ENCODE measurements at places on chromosomes 5 and 9.

DNA sequence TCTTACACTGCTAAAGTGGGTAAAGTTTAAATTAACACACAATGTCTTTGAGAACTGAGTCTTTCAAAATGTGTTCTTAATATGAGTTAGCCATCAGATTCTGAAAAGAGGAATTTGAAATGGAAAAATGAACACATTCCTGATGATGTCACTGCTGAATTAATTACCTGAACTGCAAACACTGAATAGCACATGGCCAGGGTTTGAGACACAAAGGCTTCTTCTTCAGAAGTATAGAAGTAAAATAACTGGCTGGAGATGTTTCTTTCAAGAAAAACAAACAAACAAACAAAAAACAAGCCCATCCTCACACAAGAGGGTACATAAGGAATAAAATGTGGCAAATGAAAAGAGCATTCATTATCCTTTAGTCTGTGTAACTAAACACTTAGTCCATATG is 7.1 kb downstream of the GLIS3 start:
- DNase-seq, result no peak

- no peak for DNase-seq
Measured at GRCh38 chr5:173016598-173017046, 33.1 kb downstream of the ATP6V0E1 start.

- DNase-seq, result no peak
Measured at GRCh38 chr5:63125392-63125791, 546.8 kb downstream of the LRRC70 start.

DNA sequence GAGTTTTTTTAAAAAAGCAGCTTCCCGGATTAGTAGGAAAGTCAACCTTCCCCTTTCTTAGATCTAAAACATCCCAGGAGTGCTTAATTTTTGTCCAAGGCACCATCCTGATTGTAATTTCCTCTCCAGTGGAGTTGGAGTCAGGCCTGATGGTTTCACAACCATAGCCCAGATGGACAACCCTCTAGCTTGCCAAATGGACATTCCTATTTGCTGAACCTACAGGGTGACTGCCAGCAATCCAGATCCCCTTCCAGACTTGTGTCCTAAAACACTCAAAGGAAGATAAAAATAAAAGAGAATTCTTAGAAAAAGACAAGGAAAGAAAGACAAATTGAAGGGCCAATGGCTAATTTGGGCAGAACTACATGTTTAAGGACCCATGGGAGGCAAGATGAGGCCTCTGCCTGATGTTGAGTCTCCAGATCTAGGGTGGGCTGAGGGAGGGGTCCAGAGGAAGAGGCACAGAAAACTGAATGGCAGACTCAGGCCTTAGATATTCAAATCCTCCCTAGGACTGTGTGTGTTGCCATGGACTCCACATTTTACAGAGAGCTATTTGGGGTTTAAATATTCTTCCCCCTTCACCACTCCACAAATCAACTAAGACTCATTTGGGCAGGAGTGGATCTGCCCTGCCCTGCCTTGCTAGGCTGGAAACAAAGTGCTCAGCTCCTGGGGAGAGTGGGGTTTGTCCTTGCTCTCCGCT is 38.5 kb upstream of the SLC44A1 start:
- DNase-seq, result no peak

GRCh38 chr5:54757541-54757940 is 227.9 kb downstream of the ESM1 start:
- DNase-seq, result no peak

GRCh38 chr9:36787709-36788108 is 215.0 kb downstream of the MELK start:
- DNase-seq, result no peak

DNA sequence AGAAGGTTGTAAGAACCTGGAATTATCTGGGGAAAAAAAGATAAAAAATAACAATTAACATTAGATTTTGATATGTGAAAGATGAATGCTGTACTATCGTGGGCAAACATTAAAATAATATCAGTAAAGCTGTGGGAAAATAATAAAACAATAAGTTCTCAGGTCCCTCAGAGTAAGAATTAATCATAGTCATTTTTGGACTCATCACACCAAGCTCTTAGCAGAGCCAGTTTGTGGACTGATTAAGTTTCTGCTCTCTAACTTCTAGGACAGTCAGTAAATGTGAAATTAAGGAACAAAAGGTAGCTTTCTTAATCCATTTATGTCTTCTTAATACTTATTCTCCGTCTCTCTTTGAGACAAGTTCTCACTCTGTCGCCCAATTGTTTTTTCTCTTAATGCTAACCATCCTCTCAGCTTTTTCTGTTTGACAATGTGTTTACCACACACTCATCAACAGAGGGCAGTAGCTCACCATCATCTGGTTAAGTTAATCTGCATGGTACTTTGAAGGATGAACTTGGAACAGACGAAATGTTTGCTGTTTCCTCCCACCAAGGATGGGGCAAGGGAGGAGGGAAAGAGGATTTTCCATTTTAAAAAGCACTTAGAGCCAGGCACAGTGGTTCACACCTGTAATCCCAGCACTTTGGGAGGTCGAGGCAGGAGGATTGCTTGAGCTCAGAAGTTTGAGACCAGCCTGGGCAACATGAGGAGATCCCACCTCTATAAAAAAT is 5.3 kb upstream of the ACO1 start:
- no peak for DNase-seq

GRCh38 chr5:147303976-147304375 is 69.2 kb downstream of the STK32A start:
- no peak for DNase-seq

GRCh38 chr9:6055216-6055615 is 39.8 kb upstream of the RANBP6 start:
- no peak for DNase-seq

- no peak for DNase-seq
Measured at GRCh38 chr5:76592692-76593091, 30.5 kb downstream of the F2RL2 start.

DNA sequence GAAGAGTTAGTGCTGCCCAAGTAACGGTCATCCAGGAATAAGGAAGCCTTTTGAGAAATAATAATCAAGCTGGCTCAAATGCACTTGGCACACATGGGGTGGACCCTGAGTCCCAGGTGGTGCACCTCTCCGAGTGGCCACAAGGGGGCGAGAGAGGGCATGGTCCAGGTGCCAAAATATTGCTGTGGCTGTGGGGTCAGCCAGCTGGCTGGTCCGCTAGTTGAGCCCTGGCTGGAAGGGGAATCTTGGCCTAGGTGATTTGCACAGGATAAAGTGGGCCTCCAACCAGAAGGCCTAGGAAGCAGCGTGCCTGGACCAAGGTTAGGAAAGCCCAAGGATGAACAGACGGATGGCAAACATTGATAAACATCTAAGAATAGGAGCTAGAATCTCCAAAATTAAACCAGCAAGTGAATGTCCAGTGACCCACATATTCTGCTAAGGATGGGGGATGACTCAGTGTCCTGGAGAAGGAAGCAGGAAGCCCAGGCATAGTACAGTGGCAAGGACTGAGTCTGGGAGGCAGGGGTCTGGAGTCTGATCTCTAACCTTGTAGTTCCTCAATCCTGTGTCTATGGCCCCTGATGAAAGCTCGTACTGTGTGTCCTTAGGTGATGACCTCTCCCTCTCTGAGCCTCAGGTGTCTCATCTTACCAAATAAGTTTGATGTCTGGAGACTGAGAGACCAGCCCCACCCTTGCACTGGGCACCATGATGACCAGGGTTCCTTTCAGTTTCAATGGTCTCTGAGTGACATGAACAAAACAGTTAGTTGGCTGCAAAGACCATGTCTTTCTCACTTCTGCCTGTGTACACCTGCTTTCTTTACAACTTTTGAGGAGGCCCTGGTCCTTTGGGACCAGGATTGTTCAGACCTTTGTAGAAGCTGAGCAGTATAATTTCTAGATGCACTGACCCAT is 19.2 kb upstream of the SHB start:
- peak; percentile 63 for DNase-seq

- DNase-seq, result no peak
Measured at GRCh38 chr5:132595624-132596023, 38.8 kb downstream of the RAD50 start.

DNA sequence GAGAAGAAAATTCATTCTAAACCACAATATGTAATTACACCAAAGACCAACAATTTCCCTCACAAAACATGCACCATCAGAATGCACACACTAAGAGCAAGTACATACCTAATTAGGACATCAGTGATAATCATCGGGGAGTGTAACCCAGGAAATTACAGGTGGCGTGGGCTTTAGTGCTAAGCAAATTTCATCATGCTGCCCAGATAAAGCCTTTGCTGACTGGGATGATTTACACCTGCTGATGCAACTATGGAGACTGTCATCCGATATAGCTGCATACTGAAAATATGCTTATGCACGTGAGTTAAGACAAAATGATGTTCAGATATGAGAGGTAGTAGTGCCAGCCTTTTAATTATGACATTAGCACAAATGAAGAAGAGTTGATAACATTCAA is 123.2 kb downstream of the DCP2 start:
- no peak for DNase-seq

DNA sequence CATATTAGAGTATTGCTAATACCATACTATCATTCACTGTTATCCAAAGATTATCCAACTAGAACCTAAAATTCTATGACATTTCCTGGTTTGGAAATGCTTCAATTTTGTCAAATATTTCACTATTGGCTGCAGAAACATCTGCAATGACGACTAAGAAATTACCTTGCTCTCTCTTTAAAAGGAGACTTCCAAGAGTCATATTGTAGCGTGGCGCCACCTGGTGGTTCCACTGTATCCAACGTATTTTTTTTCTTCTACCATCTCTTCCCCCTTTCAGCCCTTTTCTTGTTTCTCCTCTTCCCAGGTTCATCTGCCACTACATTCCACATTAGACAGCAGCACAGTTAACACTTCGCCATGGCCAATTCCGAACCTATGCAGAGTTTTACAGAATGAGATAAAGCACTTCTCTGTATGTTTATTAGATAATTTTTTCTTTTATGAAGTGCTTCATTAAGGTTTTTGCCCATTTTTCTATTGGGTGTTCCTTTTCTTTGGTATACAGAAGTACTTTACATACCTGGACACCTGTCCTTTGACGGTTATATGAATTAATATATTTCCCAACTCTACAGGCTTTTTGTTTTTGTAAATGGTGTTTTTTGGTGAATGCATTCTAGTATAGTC is 153.5 kb downstream of the CDC42SE2 start:
- peak; percentile 71 for DNase-seq

- DNase-seq, result no peak
Measured at GRCh38 chr9:127132921-127133647, 10.6 kb upstream of the ANGPTL2 start.

GRCh38 chr5:171152382-171152781 is 156.7 kb upstream of the TLX3 start:
- no peak for DNase-seq

DNA sequence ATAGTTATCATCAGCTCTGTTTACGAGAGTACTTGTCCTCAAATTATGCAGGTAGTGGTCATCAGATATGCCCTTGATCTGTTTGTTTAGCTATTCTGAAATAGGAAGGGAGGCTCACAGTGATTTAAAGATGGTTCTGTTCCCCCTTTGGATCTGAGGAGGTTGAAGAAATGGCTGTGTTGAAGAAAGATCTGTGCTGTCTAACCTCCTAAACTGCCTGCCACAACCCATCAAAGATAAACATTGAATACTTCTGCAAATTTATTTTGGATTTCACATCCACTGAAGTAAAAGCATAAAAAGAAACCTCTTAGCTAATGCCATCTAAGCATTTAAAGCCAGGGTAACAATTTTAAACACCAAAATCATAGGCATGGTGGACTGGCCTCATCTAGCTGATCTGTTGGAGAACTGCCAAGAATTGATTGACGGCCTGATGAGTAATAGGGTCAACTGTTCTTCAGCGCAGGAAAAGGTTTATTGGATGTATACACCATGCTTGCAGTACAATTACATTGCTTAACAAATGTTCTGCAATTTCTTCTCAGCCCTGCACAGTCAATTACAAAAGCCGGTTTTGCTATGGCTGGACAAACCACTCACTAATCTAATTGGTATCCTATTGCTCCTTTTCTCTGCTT is 97.6 kb downstream of the SEMA6A start:
- no peak for DNase-seq

- no peak for DNase-seq
Measured at GRCh38 chr5:128220841-128221240, 137.3 kb downstream of the SLC12A2 start.

Data from stimulated activated CD8-positive, alpha-beta memory T cell treated with anti-CD3 and anti-CD28 coated beads, Interleukin-2, amount 100 ng/mL, for 48 hours (primary cell).